ENCODE measurements at places on chromosomes 5 and 9.

- DNase-seq: no peak
Measured at GRCh38 chr9:123866497-123866896, 63.4 kb downstream of the DENND1A start.

GRCh38 chr5:58786035-58786434, 203.2 kb downstream of the RAB3C start:
- DNase-seq: no peak

GRCh38 chr9:72856972-72857623, 95.8 kb downstream of the ALDH1A1 start:
- DNase-seq: peak; percentile 24

- DNase-seq: no peak
Measured at GRCh38 chr5:36237751-36238150, 4.0 kb downstream of the NADK2 start.

GRCh38 chr5:146867996-146868708, 10.4 kb downstream of the PPP2R2B start:
- DNase-seq: no peak

- DNase-seq: no peak
Measured at GRCh38 chr9:126503333-126504085, 110.2 kb upstream of the LMX1B start.

DNA sequence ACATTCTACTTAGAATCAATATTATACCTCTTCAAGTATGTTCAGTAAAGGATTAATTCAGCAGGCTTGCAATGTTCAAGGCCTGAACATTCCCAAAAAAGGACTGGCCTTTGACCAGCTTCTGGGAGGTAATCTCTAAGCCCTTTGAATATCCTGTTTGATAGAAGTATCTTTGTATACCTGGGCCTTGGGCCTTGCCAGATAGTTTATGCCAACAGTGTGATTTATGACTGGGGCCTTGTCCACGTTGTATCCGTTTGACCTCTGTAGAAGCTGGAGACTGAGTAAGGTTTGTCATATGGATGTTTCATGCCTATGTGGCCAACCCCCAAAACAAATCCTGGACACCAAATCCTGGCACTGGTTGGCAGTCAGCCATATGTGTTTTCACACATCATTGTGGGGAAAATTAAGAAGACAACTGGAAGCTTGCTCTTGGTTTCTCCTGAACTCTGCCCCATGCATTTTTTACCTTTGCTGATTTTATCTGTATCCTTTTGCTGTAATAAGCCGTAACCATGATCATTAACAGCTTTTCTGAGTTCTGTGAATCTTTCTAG, 92.1 kb downstream of the RMI1 start:
- no peak for DNase-seq
